ENCODE measurements at places on chromosomes 13 and 19.

DNA sequence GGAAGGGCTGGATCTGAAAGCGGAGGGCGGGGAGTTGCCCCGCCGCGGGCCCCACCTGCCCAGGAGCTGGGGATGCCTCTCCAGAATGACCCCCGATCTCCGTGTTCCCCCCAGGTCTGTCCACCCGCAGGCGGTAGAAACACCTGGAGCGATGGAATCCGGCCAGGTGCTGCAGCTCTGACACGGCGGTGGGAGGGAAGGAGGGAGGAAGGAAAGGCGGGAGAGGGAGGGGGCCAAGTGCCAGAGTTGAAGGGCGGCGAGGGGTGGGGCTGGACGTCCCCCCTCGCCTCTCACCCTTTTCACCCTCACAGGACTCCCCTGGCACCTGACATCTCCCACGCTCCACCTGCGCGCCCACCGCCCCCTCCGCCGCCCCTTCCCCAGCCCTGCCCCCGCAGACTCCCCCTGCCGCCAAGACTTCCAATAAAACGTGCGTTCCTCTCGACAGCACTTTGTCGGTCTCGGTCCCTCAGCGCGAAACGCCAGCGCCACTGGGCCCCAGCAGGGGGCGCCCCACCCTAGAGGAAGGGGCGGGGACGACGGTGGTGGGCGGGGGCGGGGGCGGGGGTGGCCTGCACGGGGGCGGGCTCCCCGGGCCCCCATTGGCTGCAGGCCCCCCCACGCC lies 337 bp upstream of the FXYD7 start:
- DNase-seq: no peak

GRCh38 chr13:81382246-81382645 lies 1041.3 kb upstream of the SPRY2 start:
- DNase-seq: no peak

GRCh38 chr19:39347332-39348164 lies 5.3 kb downstream of the SAMD4B start:
- no peak for DNase-seq

DNA sequence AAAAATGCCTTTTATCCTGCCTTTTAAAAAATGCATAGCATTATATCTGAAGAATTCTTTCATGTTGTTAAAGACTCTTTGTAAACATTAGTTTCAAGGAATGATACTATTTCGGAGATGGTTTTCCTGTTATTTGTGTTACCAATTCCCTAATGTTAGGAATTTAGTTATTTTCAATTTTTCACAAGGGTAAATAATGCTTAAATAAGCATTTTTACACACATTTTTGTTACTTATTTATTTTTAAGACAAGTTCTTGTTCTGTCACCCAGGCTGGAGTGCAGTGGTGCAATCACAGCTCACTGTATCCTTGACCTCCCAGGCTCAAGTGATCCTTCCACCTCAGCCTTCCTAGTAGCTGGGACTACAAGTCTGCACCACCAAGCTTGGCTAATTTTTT lies 49.0 kb downstream of the RGCC start:
- no peak for DNase-seq

GRCh38 chr13:75458696-75459422 lies 23.1 kb downstream of the TBC1D4 start:
- DNase-seq: no peak

DNA sequence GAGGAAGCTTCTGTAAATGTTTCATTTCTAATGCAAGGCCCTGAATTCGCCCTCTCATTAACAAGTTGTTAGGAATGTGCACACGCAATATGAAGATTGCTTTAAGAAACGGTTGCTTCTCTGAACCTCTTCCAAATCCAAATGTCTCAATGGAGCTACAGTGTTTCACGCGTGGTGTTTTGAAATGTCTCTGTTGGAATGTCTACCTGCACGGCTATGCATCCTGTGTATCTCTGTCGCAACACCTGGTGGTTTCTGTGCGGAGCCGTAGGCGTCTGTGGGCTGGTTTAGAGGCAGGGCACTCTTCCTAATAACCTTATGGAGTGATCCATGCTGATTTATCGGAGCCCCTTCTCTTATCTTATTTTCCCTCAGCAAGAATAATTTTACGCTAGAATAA lies 1584.2 kb upstream of the SLC10A2 start:
- DNase-seq: no peak

DNA sequence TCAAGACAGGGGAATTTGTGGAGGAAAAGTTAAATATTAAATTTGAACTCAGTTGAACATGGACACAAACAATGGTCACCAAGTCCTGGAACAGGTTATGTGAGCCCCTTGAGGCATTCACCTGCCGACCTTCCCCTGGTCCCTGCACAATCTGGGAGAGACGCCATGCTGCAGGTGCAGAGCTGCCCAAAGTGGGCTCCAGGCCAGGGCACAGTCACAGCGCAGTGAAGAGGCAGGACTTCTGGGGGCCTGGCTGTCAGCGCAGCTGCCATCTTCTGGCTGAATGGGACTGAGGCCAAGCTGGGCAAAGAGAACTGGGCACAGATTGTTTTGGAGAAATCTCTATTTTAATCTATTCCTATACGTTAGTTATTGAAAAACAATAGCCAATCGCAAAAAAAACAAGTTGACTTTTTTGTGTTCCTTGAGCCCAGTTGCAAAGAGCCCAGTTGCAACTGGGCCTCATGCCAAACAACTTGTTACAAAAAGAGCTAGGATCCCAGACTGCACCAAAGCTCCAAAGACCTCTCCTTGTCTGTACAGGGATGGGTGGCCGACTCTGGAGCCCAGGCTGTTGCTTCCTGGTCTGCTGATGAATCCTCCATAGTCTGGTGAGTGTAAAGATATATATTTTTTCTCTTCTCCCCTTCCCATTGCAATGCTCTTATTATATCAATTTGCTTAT lies 1.2 kb upstream of the ZNF626 start:
- no peak for DNase-seq

GRCh38 chr19:55648585-55649267 lies 714 bp downstream of the CCDC106 start:
- no peak for DNase-seq

GRCh38 chr13:112608212-112608611 lies 20.3 kb upstream of the TUBGCP3 start:
- no peak for DNase-seq

- no peak for DNase-seq
Measured at GRCh38 chr13:29438769-29439168, 156.7 kb downstream of the SLC7A1 start.

GRCh38 chr13:114131583-114132418 lies 622 bp downstream of the RASA3 start:
- peak; percentile 78 for DNase-seq

Measured in HL-60 (cell line).